Neural crest cell (in vitro differentiated cells): ENCODE measurements at places on chromosomes 2 and 18. TPM values are rescaled to one million over a fixed set of nuclear protein-coding genes. Genes with fewer than 3 reads are reported as not detected.

GRCh38 chr2:74440378-74441169 lies 1.2 kb downstream of the RTKN start:
- peak overlapping the region; percentile 98 for H3K27ac ChIP-seq
- peak; percentile 85 for DNase-seq
- H3K4me3 ChIP-seq, result peak overlapping the region; percentile 94
- peaks cover 48% of the 10 kb centered on the region for H3K4me1 ChIP-seq
- H3K27me3 ChIP-seq, result peaks cover 42% of the 10 kb centered on the region
- H3K36me3 ChIP-seq, result peaks cover 7% of the 10 kb centered on the region

Gene CACNB4
- 6.0 and 6.9 TPM in 2 replicates for total RNA-seq

Gene FAM110C
- 0.07 and 0.09 TPM in 2 replicates for total RNA-seq

- no peaks in the 10 kb centered on the region for H3K27me3 ChIP-seq
- no peak overlapping the region for H3K27ac ChIP-seq
- H3K4me3 ChIP-seq, result no peak overlapping the region
- peaks cover 4% of the 10 kb centered on the region for H3K4me1 ChIP-seq
- H3K36me3 ChIP-seq, result peaks cover 4% of the 10 kb centered on the region
- no peak for DNase-seq
These were observed 271.5 kb downstream of the AGAP1 start for GRCh38 chr2:235765181-235765820.

DNA sequence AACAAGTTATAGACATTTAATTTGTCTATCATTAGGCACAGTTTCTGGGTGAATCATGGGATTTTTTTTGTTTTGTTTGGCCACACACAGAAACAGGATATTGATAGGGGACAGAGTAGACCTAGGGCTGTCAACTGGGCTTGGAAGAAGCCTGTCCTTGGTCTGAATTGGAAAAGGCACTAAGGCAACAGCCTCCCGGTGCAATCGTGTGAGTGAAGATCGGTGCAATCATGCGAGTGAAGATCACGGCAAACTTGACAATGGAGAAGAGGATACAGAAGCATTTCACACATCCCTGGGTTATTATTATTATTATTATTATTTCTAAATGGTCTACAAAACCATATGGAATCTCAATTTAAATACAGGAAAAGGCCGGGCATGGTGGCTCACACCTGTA lies 94.5 kb downstream of the ACKR3 start:
- no peak for DNase-seq
- no peaks in the 10 kb centered on the region for H3K36me3 ChIP-seq
- H3K4me1 ChIP-seq, result peaks cover 13% of the 10 kb centered on the region
- no peaks in the 10 kb centered on the region for H3K27me3 ChIP-seq
- H3K27ac ChIP-seq, result no peak overlapping the region

Gene MC2R
- total RNA-seq, result not detected in 2 replicates

- no peaks in the 10 kb centered on the region for H3K27me3 ChIP-seq
- peaks cover 24% of the 10 kb centered on the region for H3K4me1 ChIP-seq
- H3K36me3 ChIP-seq, result no peaks in the 10 kb centered on the region
- no peak for DNase-seq
- no peak overlapping the region for H3K4me3 ChIP-seq
These were observed 1260.9 kb upstream of the NRXN1 start for GRCh38 chr2:52292801-52293200.

Gene PTPRN
- total RNA-seq, result 3.2 and 4.1 TPM in 2 replicates

Gene RUFY4
- total RNA-seq, result not detected in 2 replicates

- no peaks in the 10 kb centered on the region for H3K27me3 ChIP-seq
- no peak overlapping the region for H3K4me3 ChIP-seq
- DNase-seq, result no peak
- peaks cover 23% of the 10 kb centered on the region for H3K4me1 ChIP-seq
These were observed 159.2 kb upstream of the ALKAL2 start for GRCh38 chr2:446963-447530.

Gene ACVR2A
- total RNA-seq, result 25.4 and 26.8 TPM in 2 replicates
